AG09319 (cell line): ENCODE measurements at places on chromosomes 6 and 20.

- no peak for DNase-seq
Measured at GRCh38 chr20:2387180-2387577, 6.5 kb downstream of the TGM6 start.

- no peak for DNase-seq
Measured at GRCh38 chr6:11357285-11357684, 124.8 kb upstream of the NEDD9 start.

DNA sequence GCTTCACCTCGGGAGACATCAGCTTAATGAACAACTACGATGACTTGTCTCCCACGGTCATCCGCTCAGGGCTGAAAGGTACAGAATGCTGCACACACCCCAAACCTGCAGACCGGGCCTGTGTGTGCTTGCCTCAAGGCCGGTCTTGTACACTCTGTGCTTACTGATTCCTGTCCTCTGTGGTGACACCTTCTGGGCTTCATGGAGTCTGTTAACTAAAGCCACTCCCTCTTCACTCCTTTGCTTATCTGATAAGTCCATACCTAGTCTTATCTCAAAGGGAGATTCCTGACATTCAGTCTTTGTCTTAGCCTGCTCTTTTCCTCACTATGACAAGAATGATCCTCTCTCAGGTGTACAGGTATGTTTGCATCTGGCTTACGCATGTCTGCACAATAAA is 107.7 kb upstream of the TMEM181 start:
- DNase-seq = no peak

DNA sequence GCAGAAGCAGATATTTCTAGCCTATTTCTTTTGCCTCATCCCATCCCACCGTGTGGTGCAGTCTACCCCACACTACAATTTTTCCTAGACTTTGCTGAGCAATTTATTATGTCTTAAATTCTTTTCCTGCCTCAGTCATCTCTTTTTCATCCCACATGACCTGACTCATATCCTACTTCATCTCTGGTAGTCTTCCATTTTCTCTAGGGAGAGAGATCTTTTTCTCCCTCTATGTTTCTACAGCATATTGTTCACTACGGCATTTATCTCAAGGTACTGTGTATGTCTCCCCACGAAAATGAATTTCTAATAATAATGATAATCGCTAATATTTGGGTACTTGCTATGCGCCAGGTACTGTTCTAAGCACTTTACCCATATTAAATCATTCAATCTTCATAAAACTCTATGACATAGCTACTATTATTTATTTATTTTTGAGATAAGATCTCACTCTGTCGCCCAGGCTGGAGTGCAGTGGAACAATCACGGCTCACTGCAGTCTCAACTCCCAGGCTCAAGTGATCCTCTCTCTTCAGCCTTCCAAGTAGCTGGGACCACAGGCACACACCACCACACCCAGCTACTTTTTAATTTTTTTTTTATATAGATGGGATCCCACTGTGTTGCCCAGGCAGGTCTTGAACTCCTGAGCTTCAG is 15.6 kb downstream of the PDSS2 start:
- DNase-seq = no peak

GRCh38 chr6:4582506-4583417 is 193.4 kb upstream of the CDYL start:
- peak; percentile 52 for DNase-seq

- DNase-seq = no peak
Measured at GRCh38 chr20:38325167-38325566, 21.1 kb upstream of the LBP start.

DNA sequence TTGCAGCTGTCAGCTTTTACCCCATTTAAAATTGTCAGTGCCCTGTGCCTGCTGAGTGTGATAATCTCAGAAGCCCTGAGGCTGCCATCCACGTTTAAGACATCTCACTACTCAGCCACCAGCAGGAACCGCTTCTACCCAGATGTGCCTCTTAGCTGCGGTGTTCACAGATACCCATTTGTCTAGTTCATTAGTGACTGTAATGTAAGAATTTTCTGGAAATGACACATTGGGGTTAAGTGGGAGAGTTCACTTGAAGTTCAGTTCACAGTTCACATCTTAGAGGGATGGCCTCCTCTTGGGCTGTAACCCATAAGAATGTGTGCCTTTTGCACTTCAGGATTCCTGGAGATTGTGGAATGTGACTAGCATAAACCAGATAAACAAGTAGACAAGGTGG is 477.7 kb downstream of the BTBD3 start:
- no peak for DNase-seq

- no peak for DNase-seq
Measured at GRCh38 chr6:28977341-28978132, 27.6 kb downstream of the ZNF311 start.

GRCh38 chr20:41135187-41135887 is 2.0 kb upstream of the PLCG1 start:
- no peak for DNase-seq

GRCh38 chr20:33893314-33893713 is 82.2 kb downstream of the CHMP4B start:
- DNase-seq = no peak

DNA sequence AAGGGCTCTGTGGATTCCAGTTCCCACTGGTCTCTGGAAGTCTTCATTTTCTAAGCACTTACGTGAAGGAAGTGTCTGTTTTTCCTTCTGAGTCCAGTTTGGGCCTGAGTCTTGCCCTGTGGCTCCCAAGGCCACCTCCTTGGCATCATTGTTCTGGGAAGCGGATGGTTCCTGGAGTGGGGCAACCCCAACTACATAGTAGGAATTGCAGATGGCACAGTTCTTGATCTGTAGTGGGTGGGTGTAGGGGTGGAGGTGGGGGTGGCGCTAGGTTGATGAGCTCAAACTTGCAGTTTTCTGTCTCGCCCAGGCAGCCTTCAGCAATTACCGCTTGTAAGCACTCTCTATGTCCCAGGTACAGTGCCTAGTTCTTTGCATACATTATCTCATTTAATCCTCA is 7.2 kb upstream of the FERMT1 start:
- DNase-seq = no peak

GRCh38 chr6:166104107-166104506 is 63.5 kb downstream of the TBXT start:
- no peak for DNase-seq

GRCh38 chr6:99491171-99491570 is 24.1 kb downstream of the USP45 start:
- DNase-seq = no peak

GRCh38 chr6:137767911-137768690 is 99.0 kb upstream of the TNFAIP3 start:
- no peak for DNase-seq

DNA sequence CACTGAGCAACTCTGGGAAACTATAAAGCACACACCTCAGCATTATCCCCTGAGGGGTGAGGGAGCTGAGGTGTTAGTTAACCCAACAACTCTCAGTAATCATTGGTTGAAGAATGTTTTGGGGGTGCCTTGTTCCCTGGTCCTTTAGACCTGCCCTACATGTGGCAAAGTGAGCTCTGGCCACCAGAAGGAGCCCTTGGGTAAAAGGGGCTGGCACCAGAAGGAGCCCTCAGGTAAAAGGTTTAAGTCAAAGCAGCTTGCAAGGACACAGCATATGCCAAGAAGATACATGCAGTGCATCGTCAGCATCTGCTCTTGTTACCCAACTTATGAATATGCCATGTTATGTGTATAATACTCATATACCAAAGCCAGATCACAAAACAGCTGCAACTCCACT is 1081.7 kb downstream of the KIF16B start:
- DNase-seq = no peak

GRCh38 chr6:72175916-72176315 is 289.6 kb downstream of the RIMS1 start:
- DNase-seq = no peak

- DNase-seq = no peak
Measured at GRCh38 chr6:137247724-137248123, 28.5 kb upstream of the IFNGR1 start.

DNA sequence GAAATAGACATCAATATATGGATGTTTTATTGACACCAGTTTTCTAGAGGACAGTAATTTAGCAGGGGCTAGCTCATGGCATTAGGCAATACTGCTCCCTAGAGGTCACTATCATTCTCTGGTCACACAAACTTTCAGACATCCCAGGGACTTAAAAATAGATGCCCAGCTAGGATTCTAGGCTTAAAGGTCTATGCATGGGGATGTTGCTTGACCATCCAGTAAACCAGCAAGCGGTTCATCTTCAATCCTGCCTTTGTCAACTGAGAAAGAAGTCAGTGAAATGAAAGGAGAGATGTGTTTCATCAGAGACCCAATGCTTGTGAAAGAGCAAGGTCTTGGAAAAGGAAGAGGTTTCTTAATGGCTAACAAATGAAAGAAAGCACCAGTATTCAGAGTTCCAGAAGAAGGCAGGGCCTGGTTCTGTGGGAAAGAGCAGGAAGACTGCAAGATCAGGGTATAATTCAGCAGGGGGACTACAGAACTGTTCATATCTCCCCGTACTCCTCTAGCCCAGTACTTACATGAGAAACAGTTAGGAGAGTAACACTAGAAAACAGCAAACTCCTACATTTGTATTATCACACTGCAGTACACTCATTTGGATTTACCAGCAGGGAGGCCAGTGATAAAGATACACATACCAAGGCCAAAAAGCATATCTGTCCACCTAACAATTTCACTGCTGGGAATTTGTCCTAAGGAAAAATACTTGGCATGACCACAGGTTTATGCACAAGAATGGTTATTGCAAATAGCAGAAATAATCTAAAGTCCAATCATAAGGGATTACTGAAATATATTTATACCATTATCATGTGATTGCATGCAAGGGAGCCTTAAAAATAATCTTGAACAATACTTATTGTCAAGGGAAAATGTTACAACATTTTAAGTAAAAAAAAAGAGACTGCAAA is 151.4 kb upstream of the LAMA2 start:
- DNase-seq = no peak

GRCh38 chr6:100633096-100633777 is 168.5 kb upstream of the SIM1 start:
- DNase-seq = peak; percentile 27

DNA sequence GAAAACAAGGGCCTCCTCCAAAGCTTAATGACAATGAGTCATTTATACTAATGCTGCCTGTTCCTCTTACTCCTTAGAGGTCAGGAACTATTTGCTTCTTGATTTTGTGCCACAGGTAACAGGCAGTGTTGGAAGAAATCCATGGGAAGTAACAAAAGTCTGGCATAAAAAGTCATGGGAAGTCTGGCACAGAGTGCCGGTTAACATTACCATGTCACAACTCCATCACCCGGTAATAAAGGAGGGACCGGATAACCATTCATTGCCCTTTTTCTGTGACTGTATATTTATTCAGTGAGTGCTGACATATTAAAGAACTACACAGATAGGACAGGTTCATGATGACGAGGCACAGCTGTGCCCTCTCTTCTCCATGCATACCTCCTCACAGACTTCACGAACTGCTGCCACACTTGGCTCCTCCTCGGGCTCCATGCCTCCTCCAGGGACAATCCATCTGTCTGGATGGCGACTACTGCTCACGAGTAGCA is 50.9 kb downstream of the NUDT3 start:
- DNase-seq = no peak

- DNase-seq = no peak
Measured at GRCh38 chr6:9937031-9937763, 477.7 kb downstream of the TFAP2A start.

DNA sequence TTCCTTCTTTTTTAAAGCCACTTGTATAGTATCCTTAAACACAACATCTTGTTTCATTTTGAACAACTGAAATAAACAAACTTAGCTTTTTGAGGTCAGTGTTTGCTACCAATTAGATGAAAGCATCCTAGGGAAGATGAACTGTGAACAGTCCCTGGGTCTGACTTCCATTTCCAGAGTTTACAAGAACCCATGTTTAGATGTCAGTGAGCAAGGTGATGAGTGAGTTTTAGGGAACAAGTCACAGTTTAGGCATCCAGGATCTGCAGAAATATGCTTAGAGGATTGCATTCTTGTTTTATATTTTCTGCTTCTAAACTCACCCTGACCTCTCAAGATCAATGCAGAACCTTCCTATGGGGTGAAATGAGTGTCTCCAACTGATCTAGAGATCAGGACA is 3.0 kb downstream of the ZC2HC1B start:
- peak; percentile 1 for DNase-seq

DNA sequence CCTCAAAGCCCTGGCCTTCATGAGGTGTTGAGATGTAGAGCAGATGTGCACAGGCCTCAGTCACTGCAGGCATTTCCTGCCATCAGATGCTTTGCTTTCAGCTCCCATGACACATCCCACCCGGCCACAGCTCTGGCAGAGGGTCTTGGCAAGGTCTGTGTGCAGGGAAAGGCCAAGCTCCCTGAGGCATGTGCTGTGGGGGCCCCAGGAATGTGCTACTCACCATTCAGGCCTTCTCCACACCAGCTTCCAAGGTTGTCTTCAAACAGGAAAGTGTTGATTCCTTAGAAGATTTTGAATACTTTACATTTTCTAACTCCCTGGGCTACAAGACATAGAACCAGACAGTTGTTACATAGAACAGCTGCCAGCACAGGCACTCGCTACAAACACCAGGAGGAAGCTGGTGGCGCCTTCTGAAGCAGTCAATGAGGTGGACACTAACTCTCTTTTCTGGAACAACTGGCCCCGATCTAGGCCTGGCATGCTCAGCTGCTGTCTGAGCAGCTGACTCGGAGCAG is 27.8 kb downstream of the CASS4 start:
- peak; percentile 93 for DNase-seq

DNA sequence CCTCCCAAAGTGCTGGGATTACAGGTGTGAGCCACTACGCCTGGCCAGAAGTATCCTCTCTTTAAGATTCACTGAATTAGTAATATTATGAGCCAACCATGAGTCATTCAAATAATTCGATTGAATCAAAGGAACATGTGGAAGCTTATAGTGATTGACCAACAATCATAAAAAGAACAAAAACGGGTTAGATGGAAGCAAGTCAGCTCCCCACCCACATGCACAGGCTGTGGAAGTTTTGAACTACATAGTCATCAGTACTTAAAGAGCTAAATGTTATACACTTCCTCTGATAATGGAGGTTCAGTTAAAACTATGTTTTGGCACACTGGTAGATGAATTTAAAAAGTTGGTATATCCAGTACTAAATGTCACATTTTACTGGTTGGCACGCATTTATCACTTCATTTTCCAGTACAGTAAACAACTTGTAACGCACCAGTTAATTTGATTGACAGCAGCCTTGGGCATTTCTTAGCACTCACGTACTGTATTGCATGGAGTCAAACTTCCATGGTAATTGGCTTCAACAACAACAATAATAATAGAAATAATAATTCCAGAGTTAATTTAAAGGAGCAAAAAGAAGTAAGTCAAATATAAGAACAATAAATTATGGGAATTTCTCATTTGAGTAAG is 1107.3 kb upstream of the MAP3K7 start:
- DNase-seq = no peak

DNA sequence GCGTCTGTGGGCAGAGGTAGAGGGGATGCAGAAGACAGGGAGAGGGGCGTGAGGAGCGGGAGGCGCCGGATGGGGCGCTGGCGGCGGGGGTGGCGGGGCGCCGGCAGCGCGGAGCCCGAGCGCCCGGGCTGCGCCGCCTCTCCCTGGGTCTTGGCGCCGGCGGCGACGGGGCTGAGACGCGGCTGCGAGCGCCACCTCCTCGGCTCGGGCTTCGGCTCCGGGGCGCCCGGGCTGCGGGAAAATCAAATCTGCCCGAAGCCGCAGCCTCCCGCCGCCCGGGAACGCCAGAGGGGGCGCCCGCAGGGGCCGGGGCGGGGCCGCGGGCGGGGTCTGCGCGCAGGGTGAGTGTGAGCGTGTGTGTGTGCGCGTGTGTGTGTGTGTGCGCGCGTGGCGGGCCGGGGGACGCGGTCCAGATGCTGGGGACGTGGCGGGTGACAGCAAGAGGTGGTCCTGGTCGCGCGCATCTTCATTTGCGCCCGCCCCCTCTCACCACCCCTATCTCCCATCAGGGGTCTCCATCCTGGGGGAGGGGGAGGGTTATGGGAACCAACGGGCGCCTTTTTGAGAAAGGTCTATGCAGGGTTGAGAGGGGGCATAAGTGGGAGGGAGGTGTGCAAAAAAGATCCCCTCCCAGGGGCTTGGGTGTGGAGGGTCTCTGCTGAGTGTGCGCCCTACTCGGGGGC is 646 bp upstream of the CPNE5 start:
- no peak for DNase-seq
